Renal pelvis (tissue), 12 donors: ENCODE measurements at places on chromosomes 2 and 18.

DNA sequence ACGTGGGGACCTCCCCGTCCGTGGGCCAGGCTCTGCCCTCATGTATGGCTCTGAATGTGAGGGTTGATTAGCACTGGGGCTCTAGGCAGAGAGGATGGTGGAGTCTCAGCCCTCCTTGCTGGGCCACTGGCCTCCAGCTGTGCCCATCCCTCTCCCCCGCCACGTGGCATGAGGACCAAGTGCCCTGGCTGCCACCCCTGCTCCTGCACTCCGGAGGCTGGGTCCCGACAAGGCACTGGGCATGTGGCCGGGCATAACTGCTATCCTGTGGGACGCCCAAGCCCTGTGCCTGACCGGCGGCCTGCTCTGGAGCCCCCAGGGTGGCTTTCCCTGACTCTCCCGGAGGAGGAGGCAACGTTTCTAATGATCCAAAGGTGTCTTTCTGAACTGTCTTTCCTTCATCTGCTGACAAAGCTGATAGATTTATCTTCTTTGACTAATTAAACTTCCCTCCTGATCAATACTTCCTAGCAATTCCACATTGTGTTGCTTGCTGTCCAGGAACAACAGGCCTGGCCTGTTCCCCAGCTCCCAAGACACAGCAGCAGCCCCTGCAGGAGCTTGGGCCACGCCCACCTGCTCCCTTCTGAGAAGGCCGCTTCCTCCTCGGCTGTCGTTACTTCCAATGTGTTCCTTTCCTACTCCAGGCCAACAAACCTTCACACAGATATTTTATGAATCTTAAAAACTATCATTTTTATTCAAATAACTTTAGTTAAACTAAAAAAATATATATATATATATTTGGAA, 132.0 kb downstream of the SNTG2 start:
- DNase-seq, result no peak

- no peak for DNase-seq
These were observed 401.3 kb downstream of the PID1 start for GRCh38 chr2:228869636-228870264.

- DNase-seq, result no peak
These were observed 86.8 kb downstream of the SEMA4F start for GRCh38 chr2:74740741-74741431.

GRCh38 chr2:30584116-30584515, 137.1 kb downstream of the LCLAT1 start:
- DNase-seq, result no peak

GRCh38 chr18:26963292-26963691, 97.8 kb upstream of the AQP4 start:
- no peak for DNase-seq

DNA sequence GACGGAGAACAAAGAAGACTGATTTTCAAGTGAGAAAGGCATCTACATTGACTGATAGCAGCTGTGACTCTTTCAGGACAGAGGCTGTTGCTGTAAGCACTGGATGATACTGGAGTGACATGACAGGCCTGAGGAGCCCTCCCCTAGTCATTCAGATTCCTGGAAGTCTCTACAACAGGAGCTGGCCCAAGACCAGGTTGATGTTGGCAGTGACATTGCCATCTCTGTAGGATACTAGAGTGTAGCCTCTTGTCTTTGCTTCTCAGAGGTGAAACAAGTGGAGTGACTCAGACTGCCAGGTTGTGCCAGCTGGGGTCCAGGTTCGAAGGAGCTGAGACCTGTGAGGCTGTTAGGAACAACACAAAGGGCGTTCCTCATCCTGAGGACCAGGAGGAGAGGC, 44.7 kb upstream of the SH3RF3 start:
- no peak for DNase-seq

GRCh38 chr2:66460031-66460430, 25.1 kb downstream of the MEIS1 start:
- DNase-seq, result no peak

DNA sequence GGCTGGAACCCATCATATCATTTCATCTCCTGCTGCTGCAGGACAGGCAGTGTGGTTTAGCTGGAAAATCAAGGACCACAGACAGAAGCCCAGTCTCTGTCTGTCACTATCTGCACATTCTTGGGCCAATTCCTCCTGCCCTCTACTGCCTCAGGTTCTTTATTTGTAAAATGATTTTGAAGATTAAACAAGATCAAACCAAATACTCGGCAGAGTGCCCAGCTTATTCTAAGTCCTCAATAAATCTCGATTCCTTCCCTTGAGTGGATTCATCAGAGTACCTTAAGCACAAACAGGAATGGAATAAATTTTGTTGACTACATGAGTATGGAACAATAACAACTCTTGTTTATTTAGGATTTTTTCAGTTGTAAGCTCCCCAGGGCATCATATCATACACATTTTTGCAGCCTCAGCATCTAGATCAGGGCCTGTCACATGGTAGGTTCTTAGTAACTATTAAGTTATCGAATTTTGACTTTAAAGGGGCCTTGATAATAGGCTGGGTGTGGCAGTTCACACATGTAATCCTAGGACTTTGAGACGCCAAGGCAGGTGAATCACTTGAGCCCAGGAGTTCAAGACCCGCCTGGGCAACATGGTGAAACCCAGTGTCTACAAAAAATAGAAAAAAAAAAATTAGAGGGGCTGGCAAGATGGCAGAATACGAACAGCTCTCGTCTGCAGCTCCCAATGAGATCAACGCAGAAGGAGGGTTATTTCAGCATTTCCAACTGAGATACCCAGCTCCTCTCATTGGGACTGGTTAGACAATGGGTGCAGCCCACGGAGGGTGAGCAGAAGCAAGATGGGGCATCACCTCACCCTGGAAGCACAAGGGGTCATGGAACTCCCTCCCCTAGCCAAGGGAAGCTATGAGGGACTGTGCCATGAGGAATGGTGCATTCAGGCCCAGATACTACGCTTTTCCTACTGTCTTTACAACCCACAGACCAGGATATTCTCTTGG, 11.1 kb downstream of the RHOB start:
- no peak for DNase-seq

- DNase-seq, result no peak
These were observed 4.3 kb downstream of the UBXN2A start for GRCh38 chr2:23944527-23944926.

GRCh38 chr2:190978389-190979053, 35.5 kb downstream of the STAT1 start:
- no peak for DNase-seq

- no peak for DNase-seq
These were observed 95.1 kb upstream of the XPO1 start for GRCh38 chr2:61633250-61633649.

DNA sequence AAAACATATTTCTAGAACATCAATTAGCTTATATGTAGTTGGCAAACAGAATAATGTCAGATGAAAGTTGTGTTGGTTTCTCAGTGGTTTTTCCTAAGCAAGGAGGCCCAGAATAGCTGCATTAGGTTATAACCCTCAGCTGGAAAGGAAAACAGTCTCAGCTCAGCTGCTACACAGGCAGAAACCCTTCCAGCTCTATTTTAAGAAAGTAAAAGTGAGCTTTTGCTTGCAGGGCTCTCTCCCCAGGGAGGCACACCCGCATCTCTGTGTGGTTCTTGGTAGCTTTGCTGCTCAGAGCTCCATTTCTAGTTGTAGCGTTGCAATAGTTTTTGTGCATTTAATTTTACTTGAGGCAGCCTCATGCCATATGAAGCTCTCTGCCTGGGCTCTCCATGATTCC, 54.6 kb downstream of the PIKFYVE start:
- DNase-seq, result no peak

DNA sequence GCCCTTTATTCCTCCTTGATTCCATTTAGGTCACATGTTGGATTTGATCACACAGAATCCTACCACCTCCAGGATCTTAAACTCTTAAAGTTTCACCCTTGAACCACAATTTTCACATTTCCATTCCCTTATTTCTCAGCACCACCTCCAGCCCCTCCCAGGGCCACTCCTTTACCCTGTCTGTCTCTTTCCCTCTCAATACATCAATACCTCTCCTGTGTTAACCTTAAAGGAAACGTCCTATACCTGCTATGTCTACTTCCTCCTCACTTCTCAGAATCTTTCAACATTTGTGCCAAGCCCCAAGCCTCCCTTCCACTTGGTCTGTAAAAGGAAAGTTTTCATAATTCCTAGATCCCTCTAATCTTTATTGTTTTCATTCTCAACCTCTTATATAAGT, 158.8 kb downstream of the BAZ2B start:
- no peak for DNase-seq

DNA sequence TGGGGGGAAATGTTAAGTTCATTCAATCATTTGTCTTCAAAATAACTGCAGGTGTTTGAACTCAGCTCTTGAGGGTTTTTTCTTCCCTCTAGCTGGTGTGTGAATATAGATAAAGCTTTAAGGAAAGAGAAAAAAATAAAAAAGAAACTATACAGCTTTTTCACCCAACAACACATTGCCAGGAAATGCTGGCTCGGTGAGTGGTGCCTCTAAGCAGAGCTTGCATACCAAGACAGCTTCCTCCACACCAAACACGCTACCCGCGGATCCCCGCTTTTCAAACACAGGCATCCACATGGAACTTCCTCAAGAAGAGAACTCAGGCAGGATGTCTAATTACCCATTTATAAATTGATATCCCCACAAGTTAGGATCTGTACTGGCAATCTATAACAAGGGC, 69.8 kb upstream of the TANK start:
- DNase-seq, result no peak
